ENCODE measurements at places on chromosomes 6 and 20.

DNA sequence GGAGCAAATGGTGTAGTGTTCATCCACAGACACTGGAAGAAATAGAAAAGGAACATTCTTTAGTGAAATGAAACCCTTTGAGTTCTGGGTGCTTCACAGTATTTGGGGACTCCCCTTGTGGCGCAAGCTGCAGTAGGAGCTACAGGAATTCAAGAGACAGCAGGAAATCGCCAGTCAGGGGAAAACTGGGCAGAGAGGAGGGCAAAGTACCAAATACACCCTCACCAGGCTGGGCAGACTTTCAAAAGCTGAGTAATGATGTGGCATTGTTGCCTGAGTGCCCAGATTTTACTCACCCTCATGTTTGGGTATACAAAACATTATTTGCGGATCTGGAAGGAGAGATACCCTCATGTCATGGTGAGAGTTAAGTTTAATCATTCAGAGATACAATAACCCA, 97.9 kb downstream of the SOD2 start:
- DNase-seq, result no peak

- DNase-seq, result no peak
These were observed 35.8 kb upstream of the PHACTR3 start for GRCh38 chr20:59568509-59569024.

DNA sequence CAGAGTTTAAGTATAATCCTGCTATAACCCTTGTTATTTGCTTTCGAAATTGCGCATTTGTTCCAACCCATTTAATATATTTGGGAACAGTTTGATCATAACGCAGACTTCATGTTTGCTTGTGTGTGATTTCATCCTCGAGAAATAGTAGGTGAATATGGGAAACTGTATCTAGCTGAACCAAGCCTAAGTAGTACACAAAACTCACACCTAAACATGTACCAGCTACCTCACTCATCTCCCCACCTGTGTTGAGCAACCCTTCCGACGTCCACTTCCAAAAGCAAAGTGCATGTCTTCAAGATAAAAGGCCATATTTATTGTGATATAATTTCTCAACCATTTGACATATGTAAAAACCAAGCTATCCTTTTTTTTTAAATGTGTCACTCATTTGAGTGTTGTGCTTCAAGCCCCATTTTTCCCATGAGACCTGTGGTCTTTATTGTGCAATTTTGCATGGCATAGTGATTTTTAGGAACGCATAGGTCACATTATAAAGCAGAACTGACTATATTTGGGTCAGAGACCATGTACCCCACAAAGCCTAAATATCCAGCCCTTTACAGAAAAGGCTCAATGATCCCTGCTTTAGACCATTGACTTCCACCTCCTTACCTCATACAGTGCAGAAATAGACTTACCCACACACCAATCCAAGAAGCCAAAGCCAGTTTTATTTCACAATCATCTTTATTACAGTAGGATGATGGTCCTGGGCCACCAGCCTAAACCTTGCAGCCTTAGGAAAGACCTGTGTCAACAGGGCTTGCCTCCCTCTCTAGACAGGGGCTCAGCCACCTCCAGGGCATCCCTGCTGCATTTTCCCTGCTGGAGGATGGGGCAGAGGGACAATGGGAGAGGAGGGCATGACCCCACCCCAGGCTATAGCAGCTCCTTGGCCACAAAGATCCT, 7.1 kb downstream of the CCND3 start:
- no peak for DNase-seq

- peak; percentile 26 for DNase-seq
These were observed 405 bp downstream of the RALGAPA2 start for GRCh38 chr20:20712004-20712473.

- no peak for DNase-seq
These were observed 274.1 kb downstream of the CLIC5 start for GRCh38 chr6:45741437-45742171.

DNA sequence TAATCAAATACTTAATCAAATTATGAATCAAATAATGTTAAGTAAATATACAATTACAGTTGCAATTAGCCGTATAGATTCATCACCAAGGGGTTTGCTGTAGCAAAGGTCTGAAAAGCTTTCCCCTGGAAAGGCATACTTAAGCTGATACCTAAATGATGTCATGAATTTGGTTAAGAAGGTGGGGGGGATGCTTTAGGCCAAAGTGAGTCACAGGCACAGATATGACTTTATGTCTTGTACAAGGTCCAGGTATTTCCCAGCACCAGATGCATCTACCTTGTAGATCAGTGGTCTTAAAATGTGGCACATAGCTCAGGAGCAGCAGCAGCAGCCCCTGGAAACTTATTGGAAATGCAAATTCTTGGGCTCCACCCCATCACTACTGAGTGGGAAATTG, 557.3 kb upstream of the CDH4 start:
- no peak for DNase-seq

- no peak for DNase-seq
These were observed 2.9 kb downstream of the FKBP1A start for GRCh38 chr20:1389703-1390580.

GRCh38 chr6:82711971-82712370, 348.4 kb downstream of the TPBG start:
- DNase-seq, result no peak

DNA sequence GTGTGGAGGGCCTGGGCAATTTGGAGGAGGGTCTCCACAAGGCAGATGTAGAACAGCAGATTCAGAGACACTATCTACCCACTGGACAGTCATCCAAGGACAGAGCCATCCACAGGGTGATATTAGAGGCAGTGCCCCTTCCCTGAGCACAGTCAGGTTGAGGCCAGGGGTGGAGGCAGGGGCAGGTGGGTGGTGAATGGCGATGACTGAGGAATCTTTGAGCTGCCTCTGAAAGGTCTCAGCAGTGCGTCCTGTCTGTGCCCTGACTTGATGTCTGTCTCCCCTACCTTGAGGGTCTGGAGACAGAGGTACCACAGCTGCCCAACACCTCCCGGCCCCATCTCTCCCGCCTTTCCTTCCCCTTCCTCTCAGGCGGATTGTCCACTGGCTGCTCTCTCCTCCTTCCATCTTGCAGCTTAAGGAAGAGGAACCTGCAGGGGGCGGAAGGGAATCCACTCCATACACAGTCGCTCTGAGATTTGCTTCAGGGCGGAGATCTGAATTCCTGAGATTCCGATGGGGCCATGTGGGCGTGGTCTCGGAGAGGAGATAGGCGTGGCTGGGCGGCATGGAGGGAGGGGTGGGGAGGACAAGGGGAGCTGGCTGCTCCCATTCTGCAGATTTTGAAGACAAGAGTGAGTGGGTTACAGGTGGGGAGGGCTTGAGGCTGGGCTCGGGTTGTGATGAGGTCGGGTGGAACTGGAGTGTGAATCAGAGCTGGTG, 1.7 kb downstream of the MUCL3 start:
- peak; percentile 65 for DNase-seq

DNA sequence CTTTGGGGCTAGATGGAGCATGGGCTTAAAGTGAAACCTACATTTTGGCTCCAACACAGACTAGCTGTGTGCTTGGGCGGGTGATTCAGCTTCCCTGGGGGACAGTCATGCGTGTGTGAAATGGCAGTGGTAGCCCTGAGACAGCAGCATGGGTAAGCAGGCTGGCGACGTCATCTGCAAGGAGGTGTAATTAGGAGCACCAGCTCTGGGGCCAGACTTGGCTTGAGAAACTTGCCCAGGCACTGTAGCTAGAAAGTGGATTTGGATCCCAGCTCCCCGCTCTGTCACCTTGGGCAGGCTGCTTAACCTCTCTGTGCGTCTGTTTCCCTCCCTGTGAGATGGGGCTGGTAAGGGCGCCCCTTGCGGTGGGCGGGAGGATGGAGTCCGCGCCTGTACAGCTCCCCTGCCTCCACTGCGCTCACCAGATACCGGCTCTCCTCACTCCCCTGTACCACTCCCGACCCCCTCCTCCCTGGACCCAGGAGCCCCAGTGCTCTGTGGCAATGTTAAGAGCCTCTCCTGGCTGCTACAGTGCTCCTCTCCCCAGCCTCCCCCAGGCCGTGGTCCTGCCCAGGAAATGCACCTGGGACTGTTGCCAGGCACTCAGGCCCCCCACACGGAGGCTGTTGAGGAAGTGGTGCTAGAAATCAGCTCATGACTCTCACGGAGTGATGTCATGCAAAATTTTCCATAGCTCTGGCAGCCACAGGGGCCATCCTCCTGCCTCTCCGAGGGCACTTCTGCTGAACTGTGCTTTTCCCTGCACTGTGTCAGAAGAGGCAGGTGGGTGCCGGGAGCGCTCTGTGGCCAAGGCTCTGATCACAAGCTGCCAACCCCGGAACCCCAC, 44.6 kb downstream of the SYNJ2 start:
- no peak for DNase-seq
